ENCODE measurements at places on chromosomes 5 and 9.

DNA sequence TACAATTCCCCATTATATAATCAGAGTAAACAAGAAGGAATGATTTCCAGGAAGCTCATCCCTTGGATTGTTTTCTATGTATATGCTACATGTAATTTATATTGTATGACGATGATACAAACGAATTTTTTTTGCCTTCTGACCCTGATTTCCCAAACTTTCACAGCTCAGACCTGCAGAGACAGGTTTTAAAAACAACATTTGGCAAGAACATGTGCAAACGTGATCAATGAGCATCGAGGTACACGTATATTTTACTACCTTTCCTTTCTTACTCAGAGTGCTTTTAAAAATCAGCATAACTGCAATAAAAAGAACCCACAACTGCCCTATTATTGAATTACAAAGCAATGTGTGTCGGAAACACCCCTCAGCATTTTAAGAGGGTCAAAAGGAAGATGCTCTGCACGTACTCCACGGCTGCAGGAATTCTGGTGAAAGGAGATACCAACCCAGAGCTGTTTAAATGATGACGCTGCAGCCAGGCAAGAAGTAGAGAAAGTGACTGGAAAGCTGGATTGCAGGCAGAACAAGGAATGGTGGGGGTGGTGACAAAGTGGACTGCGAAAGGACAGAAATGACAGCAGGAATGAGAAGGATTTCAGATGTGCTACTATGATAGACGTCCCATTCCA lies 533.5 kb downstream of the RAB3C start:
- no peak for DNase-seq

- no peak for DNase-seq
Observed at GRCh38 chr5:57687596-57687995, 205.0 kb upstream of the ACTBL2 start.

- no peak for DNase-seq
Observed at GRCh38 chr9:97636903-97637302, 3.3 kb downstream of the NCBP1 start.

DNA sequence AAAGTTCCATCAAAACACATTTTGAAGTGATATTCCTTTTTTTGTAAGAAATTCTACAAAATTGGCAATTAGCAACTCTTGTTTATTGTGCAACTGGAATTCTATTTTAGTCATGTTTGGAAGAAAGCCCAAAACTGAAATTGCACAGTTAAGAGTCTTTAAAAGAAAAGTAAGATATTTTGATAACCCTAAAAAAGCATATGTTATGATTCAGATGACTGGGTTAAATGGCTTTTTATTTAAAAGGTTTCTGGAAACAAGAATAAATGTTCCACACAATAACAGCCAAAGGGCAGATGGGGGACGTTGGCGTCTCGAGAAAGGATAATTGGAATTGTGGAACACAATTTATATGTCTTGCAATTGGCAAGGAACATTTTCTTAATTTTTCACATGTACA lies 275.2 kb downstream of the CDH9 start:
- DNase-seq: no peak

DNA sequence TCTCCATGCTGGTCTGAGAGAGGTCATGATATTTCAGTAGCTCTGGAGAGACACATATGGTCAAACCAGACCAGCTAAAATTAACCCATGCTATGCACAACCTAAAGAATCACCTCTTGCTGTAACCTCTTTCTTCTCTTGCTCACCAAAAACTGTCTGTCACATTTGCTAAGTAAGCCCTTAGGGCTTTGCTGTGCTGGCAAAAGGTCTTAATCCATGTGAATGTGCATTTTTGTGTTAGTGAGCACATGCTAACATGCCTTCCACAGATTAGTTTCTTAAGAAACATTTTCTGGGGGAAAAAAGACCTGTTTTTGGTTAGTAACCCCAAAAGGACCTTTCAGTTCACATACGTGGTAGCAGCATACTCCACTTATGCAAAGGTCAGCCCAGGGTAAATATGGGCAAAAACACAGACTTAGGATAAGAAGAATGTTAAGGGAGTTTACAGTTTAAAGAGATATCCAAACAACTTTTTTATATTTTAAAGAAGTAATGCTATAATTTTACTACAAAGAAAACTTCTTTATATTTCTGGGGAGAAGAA lies 124.2 kb upstream of the CCDC152 start:
- no peak for DNase-seq

DNA sequence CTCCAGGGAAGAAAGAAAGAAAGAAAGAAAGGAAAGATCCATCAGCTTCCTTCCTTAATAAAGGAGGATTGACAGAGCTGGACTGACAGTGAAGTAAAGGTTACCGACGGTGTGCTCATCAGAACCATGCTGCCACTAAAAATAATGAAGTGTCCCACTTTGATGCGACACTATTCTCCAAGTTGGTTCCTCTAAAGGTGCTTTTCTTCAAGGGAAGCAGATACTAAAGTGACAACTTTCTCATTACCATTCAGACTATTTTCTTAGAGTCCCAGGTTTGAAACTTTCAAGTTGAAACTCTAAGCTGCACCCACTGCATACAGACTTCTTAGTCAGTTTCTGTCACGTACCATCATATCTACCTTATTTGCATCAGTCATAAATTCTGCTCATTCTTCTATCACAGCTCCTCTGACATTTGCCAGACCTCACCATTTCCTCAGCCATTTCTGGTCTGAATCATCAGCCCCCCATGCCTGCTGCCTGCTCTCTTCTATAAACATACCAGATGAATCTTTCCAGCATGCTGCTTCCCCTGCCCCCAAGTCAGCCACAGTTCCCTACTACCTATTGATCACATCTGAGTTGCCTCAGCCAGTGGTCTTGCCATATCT lies 177.6 kb downstream of the DEPDC1B start:
- DNase-seq: no peak

DNA sequence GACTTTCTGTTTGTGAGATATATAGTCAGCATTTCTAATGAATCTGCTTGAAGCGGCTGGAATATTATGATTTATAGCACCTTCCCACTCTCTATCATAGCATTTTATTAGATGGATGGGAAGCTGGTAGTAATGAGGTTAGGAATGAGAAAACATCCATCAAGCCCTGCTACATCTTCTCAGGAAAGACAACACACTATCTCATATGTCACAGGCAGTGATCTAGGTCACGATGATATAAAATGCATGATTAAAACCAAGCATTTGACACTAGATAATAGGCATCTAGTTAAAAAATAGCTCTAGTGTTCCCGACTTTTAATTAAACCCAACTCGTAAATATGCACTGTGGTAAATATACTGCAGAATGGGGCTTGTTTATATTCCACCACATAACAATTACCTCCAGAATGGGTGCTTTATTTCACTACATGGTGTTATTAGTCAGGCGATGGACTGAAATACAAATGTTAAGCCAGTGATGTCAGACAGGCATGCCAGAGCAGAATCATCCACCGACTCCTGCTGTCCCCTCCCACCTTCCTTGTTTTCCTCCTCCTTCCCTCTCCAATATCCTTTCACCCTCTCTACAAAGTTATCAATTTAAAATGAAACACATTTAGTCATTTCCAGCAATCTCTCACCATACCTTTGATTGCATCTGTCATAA lies 286.8 kb downstream of the SPATA31D1 start:
- no peak for DNase-seq

GRCh38 chr9:80320916-80321315 lies 749.2 kb downstream of the TLE4 start:
- DNase-seq: no peak

- no peak for DNase-seq
Observed at GRCh38 chr5:156691572-156691971, 158.5 kb upstream of the PPP1R2B start.

All from CD8-positive, alpha-beta T cell (primary cell).